Spleen (tissue), 13 donors: ENCODE measurements at places on chromosomes 7 and 10. TPM values are rescaled to one million over a fixed set of nuclear protein-coding genes. Genes with fewer than 3 reads are reported as not detected.
A peak's percentile ranks its signal among the peaks of the same experiment; 100 is the strongest.

DNA sequence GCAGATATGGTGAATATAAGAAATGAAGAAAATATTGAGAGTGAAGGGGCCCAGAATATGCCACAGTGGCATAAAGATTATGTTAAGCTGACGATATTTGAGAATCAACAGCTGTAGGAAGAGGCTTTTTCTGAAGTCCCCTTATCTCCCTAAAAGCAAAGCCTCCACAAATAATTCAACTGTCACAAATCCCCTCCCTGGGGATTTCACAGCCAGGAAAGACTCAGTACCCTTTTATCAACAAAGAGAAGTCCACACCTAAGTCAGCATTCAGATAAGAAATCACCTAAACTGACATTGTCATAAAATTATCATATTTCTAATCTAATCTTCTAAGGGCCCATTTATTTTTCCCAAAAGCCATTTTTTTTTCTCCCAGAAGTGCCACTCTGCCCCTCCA is 284.9 kb upstream of the VWC2 start:
- H3K27me3 ChIP-seq: no peaks in the 10 kb centered on the region
- no peak for DNase-seq
- H3K36me3 ChIP-seq: no peaks in the 10 kb centered on the region
- no peak overlapping the region for H3K4me3 ChIP-seq

DNA sequence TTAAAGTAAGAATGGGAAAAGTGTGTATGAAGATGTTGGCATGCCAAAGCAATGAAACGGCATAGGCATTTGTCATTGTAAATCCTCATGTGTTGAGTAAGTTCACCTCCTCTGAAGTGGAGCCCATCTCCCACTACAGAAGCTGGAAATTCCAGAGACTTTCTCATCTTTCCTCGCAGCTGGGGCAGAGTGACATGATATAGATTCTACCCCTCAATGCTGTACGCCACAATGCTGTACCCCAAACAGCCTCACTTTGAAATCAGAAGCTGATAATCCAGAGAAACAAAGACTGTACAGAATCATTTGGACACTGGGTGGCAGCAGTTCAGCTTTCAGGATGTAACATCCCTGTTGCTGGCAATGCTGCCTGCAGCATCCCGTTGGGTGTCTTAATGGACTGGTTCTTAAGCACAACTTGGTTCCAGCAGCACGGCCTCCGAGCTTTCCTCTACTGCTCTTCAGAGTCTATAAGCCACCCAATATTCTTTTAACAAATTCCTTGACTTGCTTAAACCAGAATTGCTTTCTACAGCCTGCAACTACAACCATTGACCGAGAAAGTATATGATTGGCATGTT is 18.8 kb downstream of the ZC3HAV1L start:
- no peaks in the 10 kb centered on the region for H3K36me3 ChIP-seq
- peaks cover 7% of the 10 kb centered on the region for H3K4me1 ChIP-seq
- H3K4me3 ChIP-seq: no peak overlapping the region
- no peak overlapping the region for H3K27ac ChIP-seq
- peak; percentile 77 for DNase-seq

- H3K36me3 ChIP-seq: no peaks in the 10 kb centered on the region
- H3K4me3 ChIP-seq: no peak overlapping the region
- no peak overlapping the region for H3K27ac ChIP-seq
- no peak for DNase-seq
- H3K4me1 ChIP-seq: peaks cover 14% of the 10 kb centered on the region
Measured at GRCh38 chr10:133245439-133246235, 8.0 kb downstream of the VENTX start.

DNA sequence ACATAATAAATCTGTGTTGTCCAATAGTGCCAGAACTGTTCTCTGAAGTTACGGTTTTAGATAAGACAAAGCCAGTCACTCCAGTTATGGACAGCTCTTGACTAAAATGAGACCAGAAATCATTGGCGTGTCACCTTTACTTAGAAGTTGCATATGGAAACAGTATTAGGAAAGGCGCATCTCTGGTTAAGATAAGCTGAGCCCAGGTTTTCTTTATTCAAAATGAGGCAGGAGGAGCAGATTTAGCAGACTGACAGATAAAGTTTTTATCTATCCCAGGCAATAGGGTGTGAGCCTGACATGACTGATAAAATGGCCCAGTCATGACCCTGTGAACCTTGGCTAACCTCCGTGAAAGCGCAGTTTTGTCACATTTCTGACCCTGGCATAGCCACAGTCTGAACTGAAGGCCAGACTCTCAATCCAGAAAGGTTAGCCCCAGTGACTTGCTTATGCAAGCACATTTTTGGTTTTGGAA is 4.2 kb downstream of the CYP26A1 start:
- no peak overlapping the region for H3K4me3 ChIP-seq
- H3K36me3 ChIP-seq: no peaks in the 10 kb centered on the region
- H3K27ac ChIP-seq: no peak overlapping the region
- no peak for DNase-seq
- H3K4me1 ChIP-seq: peaks cover 39% of the 10 kb centered on the region

JCAD gene
- 0.83 TPM for polyA plus RNA-seq

HACD1 gene
- 4.2 TPM for polyA plus RNA-seq

MUC3A gene
- polyA plus RNA-seq: 0.17 TPM

PIP gene
- polyA plus RNA-seq: not detected

ITPRID1 gene
- polyA plus RNA-seq: not detected
